ENCODE measurements at places on chromosomes 4 and X.

DNA sequence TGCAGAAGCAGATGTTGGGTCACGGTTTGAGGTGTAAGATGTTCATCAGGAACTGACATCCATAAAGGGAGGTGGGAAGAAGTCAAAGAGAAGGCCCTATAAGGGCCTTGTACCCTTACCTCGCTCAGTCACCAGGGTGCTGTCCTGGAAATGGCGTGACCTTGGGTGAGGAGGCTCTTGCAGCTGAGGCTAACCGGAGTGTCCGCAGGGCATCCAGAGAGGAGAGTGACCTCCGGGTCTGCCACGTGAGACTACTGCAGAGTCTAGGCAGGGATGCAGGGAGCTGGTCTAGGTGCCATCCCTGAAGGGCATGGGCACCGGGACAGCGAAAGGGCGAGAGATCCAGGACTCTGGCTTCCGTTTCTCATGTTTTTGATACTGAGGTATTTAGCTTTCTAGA, 28.7 kb upstream of the IRAK1 start:
- no peak for DNase-seq

- no peak for DNase-seq
These were observed 22.9 kb downstream of the XG start for GRCh38 chrX:2774776-2775175.

- DNase-seq: no peak
These were observed 71.2 kb downstream of the SLC10A7 start for GRCh38 chr4:146450524-146450923.

- DNase-seq: peak; percentile 45
These were observed 775 bp downstream of the SHROOM4 start for GRCh38 chrX:50812995-50813842.

DNA sequence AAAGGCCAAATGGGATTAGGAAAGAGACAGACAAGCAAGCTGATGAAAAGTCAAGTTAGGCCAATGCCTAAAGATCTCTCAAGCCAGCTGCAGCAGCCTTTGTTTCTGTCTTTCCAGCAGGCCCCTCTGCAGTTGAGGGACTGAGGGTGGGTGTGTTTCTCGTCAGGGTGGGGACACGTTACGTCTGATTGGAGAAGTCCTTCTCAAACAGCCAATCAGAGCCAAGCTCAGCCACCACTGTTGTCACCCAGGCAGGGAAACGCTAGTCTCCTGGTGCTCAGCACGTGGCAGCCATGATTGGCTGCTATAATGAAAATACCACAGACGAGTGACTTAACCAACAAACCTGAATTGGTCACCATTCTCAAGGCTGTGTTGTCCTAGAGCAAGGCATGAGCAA, 177.1 kb upstream of the LCORL start:
- no peak for DNase-seq

DNA sequence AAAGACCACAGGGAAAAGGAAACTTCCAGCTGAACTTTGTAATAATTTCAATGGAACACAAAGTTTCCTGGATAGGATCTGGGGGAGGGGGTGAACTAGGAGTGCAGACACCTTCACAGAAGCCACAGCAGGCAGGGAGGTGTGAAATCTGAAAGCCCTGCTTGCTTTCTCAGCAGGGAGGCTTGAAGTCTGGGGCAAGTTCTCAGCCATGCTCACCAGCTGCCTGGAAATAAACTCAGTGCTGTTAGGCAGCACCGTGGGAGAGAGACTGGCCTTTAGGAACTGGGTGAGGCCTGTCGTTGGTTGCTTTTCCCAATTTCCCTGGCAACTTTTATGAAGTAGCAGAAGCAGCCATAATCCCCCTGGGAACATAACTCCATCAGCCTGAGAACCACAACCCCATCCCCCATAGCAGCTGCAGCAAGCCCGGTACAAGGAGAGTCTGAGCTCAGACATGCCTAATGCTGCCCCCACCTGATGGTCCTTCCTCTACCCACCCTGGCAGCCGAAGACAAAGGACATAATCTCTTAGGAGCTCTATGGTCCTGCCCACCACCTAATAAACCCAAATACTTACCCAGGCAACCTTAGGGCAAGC, 39.2 kb upstream of the NMU start:
- DNase-seq: peak; percentile 2

Data from fibroblast of skin of right biceps (primary cell).